ENCODE measurements at places on chromosomes 4 and X.
A peak's percentile ranks its signal among the peaks of the same experiment; 100 is the strongest.

DNA sequence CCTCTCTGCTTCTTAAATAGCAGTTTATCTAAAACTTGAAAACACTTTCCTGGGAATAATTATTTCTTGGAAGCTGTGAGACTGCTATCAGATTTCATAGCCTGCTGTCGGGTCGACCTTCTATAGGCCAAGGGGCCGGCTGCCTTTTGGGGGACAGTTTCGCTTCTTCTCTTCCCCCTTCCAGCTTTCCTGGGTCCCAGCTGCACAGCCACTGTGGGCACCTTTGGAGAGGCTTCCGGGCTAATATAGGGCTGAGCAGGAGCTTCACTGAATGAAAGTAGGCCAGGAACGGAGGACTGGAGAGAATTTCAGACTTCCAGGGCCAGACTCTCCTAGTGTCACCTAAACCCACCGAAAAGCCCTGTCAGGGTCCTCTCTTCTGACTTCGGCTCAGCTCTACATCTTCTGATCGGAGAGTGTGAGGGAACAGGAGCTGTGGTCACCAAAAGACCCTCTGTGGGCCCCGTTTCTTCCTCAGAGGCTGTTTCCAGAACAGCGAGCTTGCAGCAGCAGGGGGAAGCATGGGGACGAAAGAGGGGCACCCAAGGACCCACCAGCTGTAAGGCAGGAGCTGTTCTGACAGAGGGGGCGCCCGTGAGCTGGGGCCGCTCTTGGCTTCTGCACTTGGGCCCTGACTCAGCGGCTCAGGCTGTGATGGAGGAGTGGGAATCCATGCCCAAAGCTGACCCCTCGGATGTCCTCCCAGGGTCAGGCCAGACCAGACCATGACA, 620.6 kb downstream of the BCOR start:
- no peak overlapping the region for H3K4me3 ChIP-seq
- peak overlapping the region; percentile 55 for H3K27ac ChIP-seq
- H3K4me1 ChIP-seq: peaks cover 21% of the 10 kb centered on the region
- H3K36me3 ChIP-seq: no peaks in the 10 kb centered on the region

DNA sequence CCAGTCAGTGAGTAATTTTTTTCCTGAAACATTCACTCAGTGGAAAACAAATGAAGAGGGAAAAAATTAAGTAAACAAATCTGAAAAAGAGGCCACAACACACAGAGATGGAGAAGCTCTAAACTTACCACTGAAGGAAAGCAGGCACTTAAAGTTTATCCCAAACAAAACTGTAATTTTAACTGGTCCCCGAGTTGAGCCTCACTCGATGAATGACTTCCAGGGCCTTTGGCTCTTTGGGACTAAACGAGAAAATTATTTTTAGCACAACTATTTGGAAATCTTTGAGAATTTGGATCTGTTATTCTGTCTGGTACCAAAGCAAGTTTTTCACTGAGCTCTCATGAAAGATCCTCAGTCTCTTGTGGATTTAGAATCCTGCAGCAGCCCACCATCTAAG, at the start of gene C1QTNF7:
Gene C1QTNF7, plus strand, starts transcription at position 333 of the 400 bp plus-strand sequence. CDS start 7,711 bp downstream, outside the sequence.
- H3K27ac ChIP-seq: peak within 1 kb of the TSS; percentile 59
- peaks cover 6% of the 10 kb centered on the region for H3K4me1 ChIP-seq
- no peaks in the 10 kb centered on the region for H3K36me3 ChIP-seq
- no peaks in the 10 kb centered on the region for H3K27me3 ChIP-seq
- peak within 1 kb of the TSS; percentile 5 for H3K4me3 ChIP-seq
- no peak for DNase-seq

DNA sequence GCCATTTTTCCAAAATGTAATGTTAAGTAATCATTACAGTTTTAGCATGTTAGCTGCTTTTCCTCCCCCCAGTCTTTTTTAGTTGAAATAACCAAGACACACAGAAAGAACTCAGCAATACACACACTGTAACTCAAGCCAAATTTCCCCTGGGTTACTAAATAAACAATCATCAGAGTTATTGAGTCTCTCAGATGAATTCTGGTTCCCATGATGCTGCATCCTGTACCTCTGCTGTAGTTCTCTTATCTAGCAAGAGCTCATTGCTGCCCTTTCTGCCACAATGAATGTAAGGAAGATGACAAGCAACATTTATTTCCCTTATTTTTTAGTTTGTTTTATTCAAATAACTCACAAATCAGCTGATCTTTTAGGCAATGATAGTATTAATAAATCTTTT, 185.1 kb downstream of the ARHGAP6 start:
- no peak overlapping the region for H3K4me3 ChIP-seq
- no peaks in the 10 kb centered on the region for H3K36me3 ChIP-seq
- DNase-seq: no peak
- no peaks in the 10 kb centered on the region for H3K4me1 ChIP-seq
- no peak overlapping the region for H3K27ac ChIP-seq

GRCh38 chr4:55020131-55020530, 105.3 kb downstream of the KDR start:
- DNase-seq: no peak
- no peaks in the 10 kb centered on the region for H3K4me1 ChIP-seq
- no peak overlapping the region for H3K4me3 ChIP-seq
- H3K27ac ChIP-seq: no peak overlapping the region
- H3K36me3 ChIP-seq: no peaks in the 10 kb centered on the region

DNA sequence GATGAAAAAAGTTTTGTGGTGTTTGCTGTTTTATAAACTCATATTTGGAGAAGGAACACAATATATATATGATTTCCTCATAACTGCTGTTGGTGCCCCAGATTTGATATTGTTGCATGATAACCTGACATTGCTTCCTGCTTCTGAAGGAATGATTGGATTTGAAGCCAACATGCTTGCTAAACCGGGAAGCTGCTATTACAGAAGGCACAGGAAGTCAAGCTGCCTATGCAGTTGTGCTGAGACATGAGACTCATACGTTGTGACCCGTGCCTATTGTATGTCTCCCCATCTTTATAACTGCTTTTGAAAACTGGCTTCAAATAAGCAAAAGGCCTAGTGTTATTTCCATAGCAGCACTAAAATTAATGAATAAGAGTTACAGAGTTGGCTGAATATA, 32.9 kb downstream of the GAB1 start:
- DNase-seq: no peak
- H3K36me3 ChIP-seq: no peaks in the 10 kb centered on the region
- peaks cover 39% of the 10 kb centered on the region for H3K4me1 ChIP-seq
- H3K27ac ChIP-seq: no peak overlapping the region

GRCh38 chr4:74768857-74769525, 25.3 kb downstream of the BTC start:
- H3K27ac ChIP-seq: no peak overlapping the region
- no peaks in the 10 kb centered on the region for H3K4me1 ChIP-seq
- no peak overlapping the region for H3K4me3 ChIP-seq
- no peak for DNase-seq

DNA sequence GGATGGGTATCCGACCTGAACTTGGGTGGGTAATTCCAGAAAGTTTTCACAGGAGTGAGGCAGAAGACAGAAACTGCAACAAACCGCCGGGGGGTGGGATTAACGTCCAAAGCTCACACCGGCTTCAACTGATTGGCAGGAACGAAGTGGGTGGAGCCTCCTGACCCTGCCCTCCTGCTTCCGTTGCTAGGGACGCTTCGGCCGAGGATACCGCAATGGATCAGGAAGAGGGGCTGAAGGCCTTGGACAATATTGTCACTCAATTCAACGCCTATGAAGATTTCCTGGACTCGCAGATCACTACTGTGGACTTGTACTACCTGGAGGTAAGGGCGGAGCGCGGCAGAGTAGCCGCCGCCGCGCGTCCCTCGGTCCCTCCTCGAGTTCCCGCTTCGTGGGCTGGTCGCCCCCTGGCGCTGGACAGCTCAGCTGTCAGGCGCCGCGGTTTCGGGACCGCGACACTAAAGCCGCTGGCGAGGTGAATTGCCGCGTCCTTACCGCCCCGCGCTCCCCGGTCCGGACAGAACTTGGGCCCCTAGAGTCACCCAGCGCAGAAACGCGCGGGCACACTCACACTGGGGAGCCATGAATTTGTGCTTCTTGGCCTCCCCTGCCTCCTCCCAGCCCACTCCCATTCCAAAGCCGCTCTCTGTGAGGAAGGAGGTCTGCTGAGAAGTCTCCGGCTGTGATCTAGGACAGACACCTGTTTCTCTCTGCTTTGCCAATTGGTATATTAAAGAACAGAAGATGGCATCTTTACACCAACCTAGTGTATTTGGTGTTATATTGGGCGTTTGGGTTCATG, at the start of gene CFAP299:
Gene CFAP299, plus strand, starts transcription at position 177 of the 805 bp plus-strand sequence.
- H3K4me1 ChIP-seq: peaks cover 8% of the 10 kb centered on the region
- no peak within 1 kb of the TSS for H3K27ac ChIP-seq
- peak; percentile 69 for DNase-seq
- H3K36me3 ChIP-seq: no peaks in the 10 kb centered on the region
- H3K27me3 ChIP-seq: no peaks in the 10 kb centered on the region

GRCh38 chr4:16663732-16664131, 234.7 kb downstream of the LDB2 start:
- no peak overlapping the region for H3K27ac ChIP-seq
- no peaks in the 10 kb centered on the region for H3K36me3 ChIP-seq
- H3K4me1 ChIP-seq: no peaks in the 10 kb centered on the region
- no peaks in the 10 kb centered on the region for H3K27me3 ChIP-seq
- no peak overlapping the region for H3K4me3 ChIP-seq
- no peak for DNase-seq

- H3K36me3 ChIP-seq: no peaks in the 10 kb centered on the region
- H3K4me3 ChIP-seq: no peak overlapping the region
- H3K27me3 ChIP-seq: no peaks in the 10 kb centered on the region
- no peak for DNase-seq
- H3K4me1 ChIP-seq: no peaks in the 10 kb centered on the region
- H3K27ac ChIP-seq: no peak overlapping the region
Observed at GRCh38 chr4:1463088-1463926, 57.1 kb upstream of the NKX1-1 start.

DNA sequence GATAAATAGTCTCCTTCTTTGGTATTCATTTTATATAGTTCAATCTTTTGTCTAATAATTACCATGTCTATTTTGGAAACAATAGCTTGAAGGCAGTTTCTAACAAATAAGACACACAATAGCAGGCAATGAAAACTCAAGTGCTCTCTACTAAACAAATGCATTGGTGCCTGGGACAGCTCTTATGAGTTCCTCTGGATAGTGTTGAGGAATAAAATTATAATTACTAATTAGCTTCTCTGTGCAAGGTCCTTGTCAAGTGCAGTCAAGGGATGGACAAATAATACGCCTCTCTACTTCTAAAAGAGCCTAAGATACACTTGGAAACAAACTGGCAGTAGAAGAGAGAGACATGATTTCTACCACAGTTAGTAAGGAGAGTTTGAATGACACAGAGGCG, 229.0 kb upstream of the GLRA2 start:
- no peak for DNase-seq
- no peak overlapping the region for H3K27ac ChIP-seq
- no peak overlapping the region for H3K4me3 ChIP-seq
- H3K36me3 ChIP-seq: no peaks in the 10 kb centered on the region
- H3K27me3 ChIP-seq: no peaks in the 10 kb centered on the region
- no peaks in the 10 kb centered on the region for H3K4me1 ChIP-seq

DNA sequence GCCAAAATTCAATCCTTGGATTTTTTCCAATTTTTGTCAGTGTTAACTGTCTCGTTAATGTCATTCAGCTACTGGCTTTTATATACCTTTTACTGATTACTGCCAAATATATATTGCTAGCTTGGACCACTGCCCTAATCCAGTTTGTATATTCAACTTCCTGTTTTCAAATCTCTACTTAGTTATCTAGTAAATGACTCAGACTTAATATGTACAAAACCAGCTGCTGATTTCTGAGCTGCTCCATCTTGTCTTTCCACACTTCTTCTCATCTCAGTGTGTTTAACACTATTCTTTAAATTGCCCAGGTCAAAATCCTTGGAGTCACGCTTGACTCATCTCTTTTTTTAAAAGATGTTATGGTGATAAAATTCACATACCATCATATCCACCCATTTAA, 1196.7 kb downstream of the RAPGEF2 start:
- H3K27ac ChIP-seq: no peak overlapping the region
- no peak overlapping the region for H3K4me3 ChIP-seq
- H3K27me3 ChIP-seq: no peaks in the 10 kb centered on the region
- no peak for DNase-seq
- no peaks in the 10 kb centered on the region for H3K36me3 ChIP-seq

DNA sequence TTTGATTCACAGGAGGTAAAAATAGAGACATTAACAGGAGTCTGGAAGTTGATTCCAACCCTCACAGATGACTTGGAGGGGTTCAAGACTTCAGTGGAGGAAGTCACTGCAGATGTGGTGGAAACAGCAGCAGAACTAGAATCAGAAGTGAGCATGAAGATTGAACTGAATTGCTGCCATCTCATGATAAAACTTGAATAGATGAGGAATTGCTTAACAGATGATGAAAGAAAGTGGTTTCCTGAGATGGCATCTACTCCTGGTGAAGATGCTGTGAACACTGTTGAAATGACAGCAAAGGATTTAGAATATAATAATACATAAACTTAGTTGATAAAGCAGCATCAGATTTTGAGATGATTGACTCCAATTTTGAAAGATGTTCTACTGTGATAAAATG, 76.5 kb downstream of the RELL1 start:
- H3K27ac ChIP-seq: no peak overlapping the region
- H3K4me1 ChIP-seq: no peaks in the 10 kb centered on the region
- no peaks in the 10 kb centered on the region for H3K27me3 ChIP-seq
- no peak overlapping the region for H3K4me3 ChIP-seq
- peaks cover 5% of the 10 kb centered on the region for H3K36me3 ChIP-seq

GRCh38 chrX:2708592-2709188, 17.6 kb downstream of the CD99 start:
- peaks cover 10% of the 10 kb centered on the region for H3K36me3 ChIP-seq
- peak overlapping the region; percentile 76 for H3K27ac ChIP-seq
- H3K4me1 ChIP-seq: no peaks in the 10 kb centered on the region
- DNase-seq: no peak
- no peaks in the 10 kb centered on the region for H3K27me3 ChIP-seq
- no peak overlapping the region for H3K4me3 ChIP-seq

GRCh38 chr4:2301806-2302205, 39.9 kb upstream of the MXD4 start:
- H3K27me3 ChIP-seq: no peaks in the 10 kb centered on the region
- no peak overlapping the region for H3K27ac ChIP-seq
- H3K36me3 ChIP-seq: no peaks in the 10 kb centered on the region
- no peak overlapping the region for H3K4me3 ChIP-seq

- no peak overlapping the region for H3K27ac ChIP-seq
- no peak overlapping the region for H3K4me3 ChIP-seq
- no peaks in the 10 kb centered on the region for H3K27me3 ChIP-seq
- no peaks in the 10 kb centered on the region for H3K36me3 ChIP-seq
Observed at GRCh38 chr4:74044677-74045076, 6.2 kb upstream of the CXCL3 start.

DNA sequence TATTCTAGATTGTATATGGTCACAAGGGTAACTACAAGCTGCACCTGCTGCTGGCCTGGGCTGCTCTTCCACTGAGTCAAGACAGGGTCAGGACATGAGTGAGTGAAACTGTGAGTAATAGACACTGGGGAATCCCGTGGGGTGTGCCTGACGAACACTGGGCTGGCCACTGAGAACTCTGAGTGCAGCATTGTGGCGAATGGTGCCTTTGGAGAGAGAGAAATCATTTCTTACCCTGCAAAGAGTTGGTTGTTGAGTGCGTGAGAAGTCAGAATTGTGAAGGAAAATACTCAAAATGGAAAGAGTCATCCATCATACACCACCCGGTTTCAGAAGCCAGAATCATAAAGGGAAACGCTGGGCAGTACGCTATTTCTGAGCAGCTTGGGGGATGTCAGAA, 43.1 kb upstream of the LSM6 start:
- H3K27ac ChIP-seq: no peak overlapping the region
- H3K4me3 ChIP-seq: no peak overlapping the region
- no peaks in the 10 kb centered on the region for H3K36me3 ChIP-seq
- H3K27me3 ChIP-seq: no peaks in the 10 kb centered on the region
- DNase-seq: no peak
